Hair follicle dermal papilla cell (primary cell): ENCODE measurements at places on chromosomes 7 and 10. TPM values are rescaled to one million over a fixed set of nuclear protein-coding genes. Genes with fewer than 3 reads are reported as not detected.

Gene EBF3
- 0.97 and 2.7 TPM in 2 replicates for total RNA-seq

Gene BICC1
- 143 and 189 TPM in 2 replicates for total RNA-seq

Gene DGKB
- total RNA-seq = 0.32 and 0.97 TPM in 2 replicates

Gene GRID2IP
- 0.12 TPM in 1 of 2 replicates, not detected in the other for total RNA-seq

Gene CDNF
- 0.24 and 1.9 TPM in 2 replicates for total RNA-seq

Gene GCC1
- total RNA-seq = 24.4 and 25.3 TPM in 2 replicates

Gene PLXNA4
- 1.7 and 2.8 TPM in 2 replicates for total RNA-seq

Gene OR6V1
- total RNA-seq = not detected in 2 replicates

Gene ELAPOR2
- total RNA-seq = 5.6 and 6.7 TPM in 2 replicates

Gene KAZALD1
- 9.1 and 9.7 TPM in 2 replicates for total RNA-seq

Gene HIP1
- total RNA-seq = 22.5 and 25.2 TPM in 2 replicates

Gene BHLHA15
- total RNA-seq = not detected in 2 replicates

Gene SPDYE6
- not detected in 2 replicates for total RNA-seq

Gene LRRC4
- 0.12 and 0.32 TPM in 2 replicates for total RNA-seq

Gene CTNNA3
- total RNA-seq = under 0.01 and 0.24 TPM in 2 replicates

Gene GIMAP1
- 0.16 TPM in 1 of 2 replicates, not detected in the other for total RNA-seq

Gene PLXDC2
- 3.0 and 6.7 TPM in 2 replicates for total RNA-seq

Gene MACROH2A2
- total RNA-seq = 10.2 and 11.8 TPM in 2 replicates

Gene ASAH2
- 0.12 and 0.49 TPM in 2 replicates for total RNA-seq

Gene GTF2IRD1
- 14.8 and 14.9 TPM in 2 replicates for total RNA-seq

Gene PRLHR
- total RNA-seq = not detected in 2 replicates

Gene RADIL
- total RNA-seq = 0.81 and 2.3 TPM in 2 replicates

Gene SFMBT2
- under 0.01 TPM in 2 replicates for total RNA-seq

Gene KIN
- 4.4 and 5.5 TPM in 2 replicates for total RNA-seq

Gene DENND2A
- 61.8 and 71.0 TPM in 2 replicates for total RNA-seq

Gene AKR1C4
- not detected in 2 replicates for total RNA-seq

Gene C10orf71
- total RNA-seq = not detected in 2 replicates

Gene CALML5
- not detected in 2 replicates for total RNA-seq

Gene NEBL
- total RNA-seq = not detected in 2 replicates

Gene SPDYE2B
- total RNA-seq = not detected in 2 replicates

Gene FGFR2
- 23.0 and 24.2 TPM in 2 replicates for total RNA-seq

Gene CAMK2G
- total RNA-seq = 98.2 and 136 TPM in 2 replicates

Gene PON1
- total RNA-seq = not detected in 2 replicates

Gene RBP3
- not detected in 2 replicates for total RNA-seq

Gene PILRA
- 0.36 TPM in 1 of 2 replicates, not detected in the other for total RNA-seq

Gene TIMM23B
- 24.4 and 25.5 TPM in 2 replicates for total RNA-seq

Gene FBXW4
- 69.3 and 70.8 TPM in 2 replicates for total RNA-seq

Gene PLAU
- total RNA-seq = 99.5 and 123 TPM in 2 replicates

Gene EN2
- not detected in 2 replicates for total RNA-seq

Gene FAM131B
- total RNA-seq = 1.3 and 1.8 TPM in 2 replicates

Gene PNLIPRP1
- not detected in 2 replicates for total RNA-seq

Gene ABCA13
- total RNA-seq = 0.24 and 1.1 TPM in 2 replicates

Gene HECW1
- 2.3 and 3.4 TPM in 2 replicates for total RNA-seq

Gene ARMH3
- 16.5 and 16.9 TPM in 2 replicates for total RNA-seq

Gene HIBADH
- total RNA-seq = 49.7 and 59.6 TPM in 2 replicates

Gene CHPF2
- 94.7 and 105 TPM in 2 replicates for total RNA-seq

Gene AOAH
- not detected in 2 replicates for total RNA-seq

Gene NT5C2
- total RNA-seq = 58.8 and 66.5 TPM in 2 replicates

Gene SPDYE2
- not detected in 2 replicates for total RNA-seq

Gene HOXA10
- not detected in 2 replicates for total RNA-seq

Gene MEST
- 24.3 and 29.2 TPM in 2 replicates for total RNA-seq

Gene MRPS24
- 80.2 and 90.2 TPM in 2 replicates for total RNA-seq

Gene GPR158
- 0.12 and 0.16 TPM in 2 replicates for total RNA-seq

Gene CNPY4
- 29.4 and 31.0 TPM in 2 replicates for total RNA-seq

Gene TMEM236
- 0.16 TPM in 1 of 2 replicates, not detected in the other for total RNA-seq

Gene CHAT
- not detected in 2 replicates for total RNA-seq

Gene ZNF277
- total RNA-seq = 38.0 and 39.3 TPM in 2 replicates
